Natural killer cell treated with Interleukin-12 subunit alpha and Interleukin-12 subunit beta and Interleukin-15 and Interleukin-18, amount 100 ng/mL, for 72 hours (primary cell): ENCODE measurements at places on chromosomes 3 and 15. TPM values are rescaled to one million over a fixed set of nuclear protein-coding genes. Genes with fewer than 3 reads are reported as not detected.

- H3K4me3 ChIP-seq, result no peak overlapping the region
- no peaks in the 10 kb centered on the region for H3K36me3 ChIP-seq
- no peaks in the 10 kb centered on the region for H3K27me3 ChIP-seq
- no peak overlapping the region for H3K27ac ChIP-seq
- H3K4me1 ChIP-seq, result no peaks in the 10 kb centered on the region
- no peak for DNase-seq
Observed at GRCh38 chr3:64650715-64651114, 37.1 kb downstream of the ADAMTS9 start.

- DNase-seq, result no peak
- H3K27me3 ChIP-seq, result peaks cover 7% of the 10 kb centered on the region
- H3K4me1 ChIP-seq, result no peaks in the 10 kb centered on the region
- H3K4me3 ChIP-seq, result no peak overlapping the region
- H3K36me3 ChIP-seq, result peaks cover 4% of the 10 kb centered on the region
Observed at GRCh38 chr15:95175914-95176658, 944.7 kb downstream of the MCTP2 start.

- no peak overlapping the region for H3K27ac ChIP-seq
- H3K36me3 ChIP-seq, result no peaks in the 10 kb centered on the region
- H3K4me3 ChIP-seq, result no peak overlapping the region
- DNase-seq, result no peak
Observed at GRCh38 chr15:29433507-29434248, 164.1 kb upstream of the NSMCE3 start.

DNA sequence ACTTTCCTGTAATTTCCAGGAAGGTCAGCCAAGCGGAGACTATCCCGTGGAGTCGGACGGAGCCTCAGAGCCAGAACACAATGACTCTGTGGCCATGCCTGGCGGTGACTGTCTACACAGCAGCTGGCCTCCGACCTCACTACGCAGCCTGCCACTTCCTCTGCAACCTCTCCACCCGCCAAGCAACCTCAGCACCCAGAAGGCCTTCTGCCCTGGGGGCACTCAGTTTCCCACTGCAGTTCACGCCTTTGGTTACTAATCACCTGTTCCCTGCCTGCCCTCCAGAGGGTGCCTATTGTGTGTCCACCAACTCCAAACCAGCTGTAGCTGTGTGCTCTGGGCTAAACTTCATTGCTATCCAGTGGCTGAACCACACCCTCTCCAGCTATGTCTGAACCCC lies 44.0 kb downstream of the TM2D3 start:
- no peak overlapping the region for H3K27ac ChIP-seq
- no peak for DNase-seq
- no peaks in the 10 kb centered on the region for H3K36me3 ChIP-seq
- no peaks in the 10 kb centered on the region for H3K4me1 ChIP-seq
- H3K4me3 ChIP-seq, result no peak overlapping the region

GRCh38 chr3:157871838-157872460 lies 234.3 kb downstream of the SHOX2 start:
- no peak for DNase-seq
- no peaks in the 10 kb centered on the region for H3K27me3 ChIP-seq
- H3K27ac ChIP-seq, result no peak overlapping the region

GRCh38 chr3:185268194-185268962 lies 14.5 kb upstream of the EHHADH start:
- no peaks in the 10 kb centered on the region for H3K36me3 ChIP-seq
- H3K27me3 ChIP-seq, result peaks cover 32% of the 10 kb centered on the region
- no peak overlapping the region for H3K4me3 ChIP-seq
- H3K27ac ChIP-seq, result no peak overlapping the region
- H3K4me1 ChIP-seq, result no peaks in the 10 kb centered on the region
- DNase-seq, result no peak

DNA sequence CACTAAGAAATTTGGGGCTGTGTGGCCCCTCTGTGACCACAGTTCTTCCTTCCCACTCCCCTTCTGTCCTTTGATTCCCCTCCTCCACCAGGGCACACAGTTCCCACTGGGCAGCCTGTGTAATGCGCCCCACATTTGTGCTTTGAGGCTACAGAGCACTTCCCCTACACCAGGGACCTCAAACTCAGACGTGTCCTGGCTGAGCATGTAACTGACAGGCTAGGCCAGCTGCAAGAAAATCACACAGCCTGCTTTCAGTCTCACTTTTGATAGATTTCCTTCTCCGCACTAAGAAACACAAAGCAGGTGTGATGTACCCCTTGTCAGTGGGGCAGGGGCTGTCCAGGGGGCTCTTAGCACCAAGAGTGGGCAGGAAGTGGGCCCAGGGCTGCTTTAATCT lies 29.6 kb downstream of the PRKCD start:
- DNase-seq, result no peak
- H3K4me3 ChIP-seq, result no peak overlapping the region
- H3K27ac ChIP-seq, result no peak overlapping the region
- H3K36me3 ChIP-seq, result peaks cover 6% of the 10 kb centered on the region

GRCh38 chr15:70436428-70436827 lies 326.9 kb downstream of the UACA start:
- H3K4me1 ChIP-seq, result peaks cover 11% of the 10 kb centered on the region
- no peak overlapping the region for H3K27ac ChIP-seq
- H3K27me3 ChIP-seq, result peaks cover 26% of the 10 kb centered on the region
- no peaks in the 10 kb centered on the region for H3K36me3 ChIP-seq
- no peak for DNase-seq
- no peak overlapping the region for H3K4me3 ChIP-seq

DNA sequence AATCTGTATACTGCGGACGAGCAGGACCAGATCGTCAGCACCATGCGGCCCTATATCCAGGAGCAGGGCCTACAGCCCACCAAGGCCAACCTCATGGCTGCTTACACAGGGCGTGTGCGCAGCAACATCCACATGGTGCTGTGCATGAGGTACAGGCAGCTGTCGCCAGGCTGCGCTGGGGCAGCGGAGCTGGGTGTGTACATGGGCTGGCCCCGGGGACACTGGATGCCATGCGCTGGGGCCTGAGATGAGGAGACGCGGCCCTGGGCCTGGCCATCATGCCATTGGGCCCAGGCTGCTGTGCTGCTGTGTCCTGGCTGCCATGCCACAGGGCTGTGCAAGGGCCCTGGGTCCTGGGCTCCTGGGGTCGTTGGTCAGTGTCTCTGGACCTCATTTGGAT lies 61.5 kb downstream of the SEMA3G start:
- H3K36me3 ChIP-seq, result no peaks in the 10 kb centered on the region
- peaks cover 5% of the 10 kb centered on the region for H3K4me1 ChIP-seq
- DNase-seq, result no peak

- no peak overlapping the region for H3K27ac ChIP-seq
- H3K4me3 ChIP-seq, result no peak overlapping the region
- H3K4me1 ChIP-seq, result peaks cover 28% of the 10 kb centered on the region
- no peak for DNase-seq
Observed at GRCh38 chr15:91975241-91975978, 121.9 kb downstream of the SLCO3A1 start.

DNA sequence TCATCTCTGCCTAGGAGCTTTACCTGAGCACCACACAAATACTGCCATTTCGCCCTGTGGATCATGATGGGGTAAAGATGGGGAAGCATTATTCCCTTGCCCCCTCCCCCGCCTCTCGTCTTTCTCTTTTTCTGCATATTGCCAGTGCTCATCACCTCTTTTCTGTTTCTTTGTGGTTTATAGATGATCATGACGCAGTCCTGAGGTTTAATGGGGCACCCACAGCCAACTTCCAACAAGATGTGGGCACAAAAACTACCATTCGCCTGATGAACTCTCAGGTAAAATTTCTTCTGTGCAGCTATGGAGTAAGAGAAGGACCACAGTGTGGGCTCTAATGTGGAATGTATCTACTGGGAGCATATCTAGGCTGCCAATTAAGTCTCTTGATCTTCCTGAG lies 88.2 kb downstream of the RPL39L start:
- H3K27ac ChIP-seq, result peak overlapping the region; percentile 50
- no peaks in the 10 kb centered on the region for H3K27me3 ChIP-seq
- H3K36me3 ChIP-seq, result peaks cover 74% of the 10 kb centered on the region
- DNase-seq, result no peak
- H3K4me1 ChIP-seq, result peaks cover 50% of the 10 kb centered on the region

DNA sequence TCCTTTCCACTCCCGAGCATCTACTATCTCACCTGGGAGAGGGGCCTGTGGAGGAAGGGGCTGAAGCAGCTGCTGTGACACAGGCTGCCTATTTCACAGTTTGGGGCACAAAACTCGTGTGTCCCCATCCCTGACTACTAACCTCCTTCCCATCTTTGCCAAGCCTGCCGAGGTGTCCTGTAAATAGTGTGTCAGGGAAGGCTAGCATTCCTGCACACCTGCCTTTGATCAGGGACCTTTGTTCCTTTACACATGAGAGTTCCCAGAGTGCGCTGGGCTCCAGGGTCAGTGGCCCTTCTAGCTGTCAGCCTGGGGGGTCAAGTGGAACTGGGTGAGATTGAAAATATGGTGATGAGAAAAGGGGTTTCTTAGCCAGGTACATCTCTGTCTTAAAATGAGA lies 13.0 kb upstream of the TF start:
- no peak overlapping the region for H3K27ac ChIP-seq
- H3K4me3 ChIP-seq, result no peak overlapping the region
- peaks cover 20% of the 10 kb centered on the region for H3K36me3 ChIP-seq
- no peak for DNase-seq

GRCh38 chr15:75823860-75824613 lies 19.2 kb upstream of the UBE2Q2 start:
- no peaks in the 10 kb centered on the region for H3K36me3 ChIP-seq
- peaks cover 3% of the 10 kb centered on the region for H3K4me1 ChIP-seq

- H3K27ac ChIP-seq, result peak overlapping the region; percentile 88
- peaks cover 25% of the 10 kb centered on the region for H3K4me1 ChIP-seq
- no peaks in the 10 kb centered on the region for H3K27me3 ChIP-seq
- no peak for DNase-seq
Observed at GRCh38 chr15:41659855-41660234, 360 bp upstream of the MGA start.

GRCh38 chr15:70422342-70422741 lies 324.6 kb upstream of the TLE3 start:
- H3K4me1 ChIP-seq, result peaks cover 16% of the 10 kb centered on the region
- H3K27ac ChIP-seq, result no peak overlapping the region
- no peaks in the 10 kb centered on the region for H3K36me3 ChIP-seq

GRCh38 chr3:180804916-180805315 lies 107.6 kb upstream of the FXR1 start:
- H3K4me1 ChIP-seq, result no peaks in the 10 kb centered on the region
- H3K36me3 ChIP-seq, result no peaks in the 10 kb centered on the region
- no peak for DNase-seq
- no peak overlapping the region for H3K27ac ChIP-seq
- H3K27me3 ChIP-seq, result peaks cover 2% of the 10 kb centered on the region

DNA sequence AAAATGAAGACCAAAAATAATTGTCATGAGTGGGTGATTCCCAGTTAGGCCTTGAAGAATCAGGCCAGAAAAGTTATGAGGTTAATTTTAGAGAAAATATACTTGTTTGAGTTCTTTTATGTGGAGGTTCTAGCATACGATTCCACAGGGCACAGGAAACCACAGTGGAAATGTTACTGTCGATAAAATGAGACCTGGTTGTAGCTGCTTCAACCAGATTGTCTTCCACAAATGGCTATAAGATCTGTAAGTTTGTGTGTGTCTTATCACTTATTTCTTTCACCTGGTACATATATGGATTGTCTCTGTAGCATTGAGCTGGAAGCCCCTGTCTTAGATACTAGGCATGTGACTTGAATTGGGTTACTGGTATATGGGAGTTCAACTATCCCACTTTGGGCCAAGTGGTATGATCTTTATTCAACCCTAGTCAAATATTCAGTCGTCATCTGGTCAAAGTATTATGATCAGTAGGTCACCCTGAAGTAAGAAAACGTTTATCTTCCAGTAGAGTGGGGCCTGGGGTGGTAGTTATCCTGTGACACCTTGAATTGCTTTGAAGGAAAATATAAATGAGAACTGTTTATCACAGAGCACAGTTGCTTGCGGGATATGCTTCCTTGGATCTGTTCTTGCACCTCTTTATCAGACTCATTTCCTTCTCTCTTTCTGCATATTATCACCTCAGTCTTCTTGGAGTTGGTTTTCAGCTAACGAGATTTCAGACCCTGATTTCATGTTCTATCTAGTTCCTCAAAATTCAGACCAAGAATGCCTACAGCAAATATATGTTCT lies 21.5 kb upstream of the ZNF609 start:
- no peak overlapping the region for H3K27ac ChIP-seq
- peaks cover 6% of the 10 kb centered on the region for H3K4me1 ChIP-seq
- peaks cover 18% of the 10 kb centered on the region for H3K36me3 ChIP-seq

DNA sequence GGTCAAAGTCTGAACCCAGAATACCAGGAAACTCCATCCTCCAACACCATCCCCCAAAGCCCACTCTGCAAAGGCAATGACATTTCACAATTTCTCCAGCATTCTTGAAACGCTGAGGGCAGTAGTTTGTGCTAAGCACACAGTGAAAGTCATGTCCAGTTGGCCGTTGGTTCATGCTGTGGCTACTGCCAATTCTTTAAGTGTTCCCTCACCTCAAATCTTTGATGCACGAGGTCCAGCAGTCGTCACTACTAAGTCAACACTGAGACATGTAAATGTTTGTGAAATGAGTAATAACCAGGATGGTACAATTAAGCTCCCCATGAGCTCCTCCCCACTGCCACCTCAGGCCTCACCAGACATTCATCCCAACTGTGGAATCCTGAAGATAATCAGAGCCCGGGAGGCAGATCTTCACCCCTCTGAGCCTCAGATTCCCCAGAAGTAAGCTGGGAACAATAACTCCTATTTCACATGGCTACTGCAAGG lies 7.0 kb downstream of the SUCLG2 start:
- no peak overlapping the region for H3K27ac ChIP-seq
- H3K27me3 ChIP-seq, result no peaks in the 10 kb centered on the region
- no peak overlapping the region for H3K4me3 ChIP-seq
- DNase-seq, result no peak
- H3K4me1 ChIP-seq, result peaks cover 37% of the 10 kb centered on the region
- H3K36me3 ChIP-seq, result peaks cover 11% of the 10 kb centered on the region

GRCh38 chr15:48494631-48495030 lies 150.9 kb downstream of the FBN1 start:
- no peaks in the 10 kb centered on the region for H3K4me1 ChIP-seq
- no peak overlapping the region for H3K27ac ChIP-seq
- no peak overlapping the region for H3K4me3 ChIP-seq
- DNase-seq, result no peak

The EPHB1 gene
- total RNA-seq, result 0.62 TPM

The RAB43 gene
- 50.7 TPM for total RNA-seq

The MESP2 gene
- total RNA-seq, result not detected
